Adrenal gland (tissue), 19 donors: ENCODE measurements at places on chromosomes 7 and 10. TPM values are rescaled to one million over a fixed set of nuclear protein-coding genes. Genes with fewer than 3 reads are reported as not detected.
A peak's percentile ranks its signal among the peaks of the same experiment; 100 is the strongest.

DNA sequence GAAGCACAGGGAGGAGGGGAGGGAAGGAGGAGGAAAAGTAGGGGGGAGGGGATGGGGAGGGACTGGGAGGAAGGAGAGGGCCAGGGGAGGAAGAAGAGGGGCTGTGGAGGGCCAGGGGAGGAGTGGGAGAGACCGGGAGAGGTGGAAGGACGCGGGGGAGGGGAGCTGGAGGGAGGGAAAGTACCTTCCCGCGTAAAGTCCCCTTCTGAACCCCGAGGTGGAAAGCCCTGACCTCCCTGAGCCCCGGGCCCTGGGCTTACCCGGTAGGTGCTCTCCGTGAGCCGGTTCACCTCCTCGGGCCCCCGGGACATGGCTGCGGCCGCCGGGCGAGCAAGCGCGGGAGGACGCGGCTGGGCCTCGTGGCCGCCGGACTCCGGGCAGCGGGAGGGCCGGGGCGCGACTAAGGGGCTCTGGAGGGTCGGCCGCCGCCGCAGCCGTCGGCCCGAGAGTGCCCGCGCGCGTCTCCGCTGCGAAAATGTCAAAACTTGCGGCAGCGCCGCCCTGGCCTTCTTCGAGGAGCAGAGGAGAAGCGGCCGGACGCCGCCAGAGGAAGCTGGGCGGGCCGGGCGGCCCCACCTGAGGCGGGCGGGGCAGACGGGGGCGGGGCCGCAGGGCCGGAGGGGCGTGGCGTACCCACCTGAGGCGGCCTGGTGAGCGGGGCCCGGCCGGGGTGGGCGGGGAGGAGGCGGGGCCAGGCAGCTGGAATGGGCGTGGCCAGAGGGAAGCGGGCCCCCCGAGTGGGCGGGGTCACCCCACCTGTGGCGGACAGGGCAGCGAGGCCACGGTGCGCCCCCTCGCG is at the start of gene BAIAP2L1:
Gene BAIAP2L1 (minus strand): TSS at position 549 of the 799 bp plus-strand sequence. CDS start 238 bp downstream, at position 311.
- DNase-seq, result peak; percentile 93
- peak within 1 kb of the TSS; percentile 54 for H3K27ac ChIP-seq
- no peaks in the 10 kb centered on the region for H3K27me3 ChIP-seq
- H3K36me3 ChIP-seq, result no peaks in the 10 kb centered on the region
- no peaks in the 10 kb centered on the region for H3K4me1 ChIP-seq

DNA sequence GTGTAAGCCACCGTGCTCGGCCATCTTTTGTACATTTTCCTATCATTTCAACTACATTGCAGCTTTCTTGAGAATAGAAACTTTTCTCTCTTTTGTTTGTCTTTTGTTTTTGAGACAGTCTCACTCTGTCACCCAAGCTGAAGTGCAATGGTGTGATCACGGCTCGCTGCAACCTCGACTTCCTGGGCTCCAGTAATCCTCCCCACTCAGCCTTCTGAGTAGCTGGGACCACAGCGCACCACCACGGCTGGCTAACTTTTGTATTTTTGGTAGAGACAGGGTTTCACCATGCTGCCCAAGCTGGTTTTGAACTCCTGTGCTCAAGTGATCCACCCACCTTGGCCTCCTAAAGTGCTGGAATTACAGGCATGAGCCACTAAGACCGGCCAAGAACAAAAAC is 31.3 kb upstream of the DAGLB start:
- peaks cover 67% of the 10 kb centered on the region for H3K4me1 ChIP-seq
- H3K27me3 ChIP-seq, result no peaks in the 10 kb centered on the region
- H3K4me3 ChIP-seq, result no peak overlapping the region
- DNase-seq, result no peak
- no peak overlapping the region for H3K27ac ChIP-seq
- H3K36me3 ChIP-seq, result peaks cover 9% of the 10 kb centered on the region

DNA sequence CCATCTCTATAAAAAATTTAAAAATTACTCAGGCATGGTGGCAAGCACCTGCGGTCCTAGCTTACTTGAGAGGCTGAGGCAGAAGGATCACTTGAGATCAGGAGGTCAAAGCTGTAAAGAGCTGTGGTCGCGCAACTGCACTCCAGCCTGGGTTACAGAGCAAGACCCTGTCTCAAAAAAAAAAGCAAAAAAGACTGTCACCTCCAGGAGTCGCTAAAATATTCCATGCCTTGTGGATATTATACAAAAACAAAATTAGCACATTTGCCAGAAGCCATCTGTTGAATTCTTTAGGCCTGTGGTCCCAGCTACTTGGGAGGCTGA is 87.0 kb upstream of the SDK1 start:
- no peaks in the 10 kb centered on the region for H3K4me1 ChIP-seq
- DNase-seq, result no peak
- no peak overlapping the region for H3K4me3 ChIP-seq
- H3K27me3 ChIP-seq, result no peaks in the 10 kb centered on the region
- H3K27ac ChIP-seq, result no peak overlapping the region

DNA sequence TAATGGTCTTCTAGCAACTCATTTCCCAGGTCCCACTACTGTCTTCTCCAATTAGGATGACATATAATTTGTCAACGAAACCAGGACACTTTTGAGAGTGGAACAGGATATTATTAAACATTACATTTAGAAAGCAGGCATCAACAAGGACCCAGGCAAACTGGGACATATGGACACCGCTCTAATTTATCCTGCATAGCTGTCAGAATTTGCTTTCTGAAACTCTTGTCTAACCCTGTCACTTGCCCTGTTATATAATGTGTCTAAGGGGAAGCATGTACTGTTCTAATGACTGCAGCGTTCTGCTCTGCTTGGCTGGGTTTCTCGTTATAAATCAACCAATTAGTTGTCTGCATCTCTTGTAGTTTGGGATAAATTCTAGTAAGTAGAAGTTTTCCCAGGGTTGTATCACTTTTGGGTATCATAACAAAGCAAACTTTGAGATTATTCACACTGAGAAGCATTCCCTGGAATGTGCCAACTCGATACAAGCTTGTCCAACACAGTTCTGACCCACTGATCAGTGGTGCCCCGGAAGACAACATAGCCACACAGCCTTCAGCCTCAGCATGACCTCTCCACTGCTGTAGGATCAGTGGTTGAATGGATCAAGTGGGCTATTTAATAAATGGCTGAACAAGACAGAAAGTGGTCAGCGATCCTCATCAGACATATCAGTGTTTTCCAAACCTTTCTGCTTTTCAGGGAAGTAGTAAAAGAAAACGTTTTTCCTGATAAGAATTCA is 228.1 kb downstream of the KIF20B start:
- H3K4me1 ChIP-seq, result no peaks in the 10 kb centered on the region
- no peak overlapping the region for H3K4me3 ChIP-seq
- H3K36me3 ChIP-seq, result no peaks in the 10 kb centered on the region

DNA sequence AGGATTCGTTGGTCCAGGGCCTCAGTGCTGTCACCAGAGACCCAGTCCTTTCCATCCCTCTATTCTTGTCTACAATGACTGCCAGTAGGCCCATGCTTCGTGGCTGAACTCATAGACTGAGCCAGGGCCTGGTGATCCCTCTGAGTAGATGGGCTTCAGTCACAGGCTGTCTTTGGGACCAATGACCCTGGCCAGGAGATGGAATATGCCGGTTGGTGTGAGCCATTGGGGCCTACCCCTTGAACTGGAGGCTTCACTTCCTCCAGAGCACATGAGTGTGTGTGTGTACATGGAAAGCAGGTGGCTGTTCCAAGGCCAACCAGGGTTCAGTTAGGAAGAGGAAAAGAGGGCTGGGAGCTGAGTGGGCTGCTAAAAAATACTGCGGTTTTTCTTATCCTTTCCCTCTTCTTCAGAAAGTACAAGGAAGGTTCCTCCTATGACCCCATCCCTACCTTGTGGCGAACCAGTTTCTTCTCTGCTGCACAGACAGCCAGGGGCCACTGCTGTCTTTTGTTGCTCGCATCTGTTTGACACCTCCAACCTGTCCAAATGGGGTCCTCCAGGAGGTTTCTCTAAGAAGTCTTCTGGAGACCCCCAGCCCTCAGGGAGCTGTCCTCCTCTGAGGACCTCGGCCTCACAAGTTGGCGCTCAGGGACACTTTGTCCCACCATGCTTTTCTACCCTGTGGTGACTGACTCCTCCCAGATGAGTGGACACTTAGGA is 36.6 kb downstream of the ADRA2A start:
- no peaks in the 10 kb centered on the region for H3K27me3 ChIP-seq
- no peak overlapping the region for H3K4me3 ChIP-seq
- H3K36me3 ChIP-seq, result no peaks in the 10 kb centered on the region
- no peak overlapping the region for H3K27ac ChIP-seq
- no peak for DNase-seq

The UPK3B gene
- 0.65 TPM for total RNA-seq

The FGFR2 gene
- 79.2 TPM for total RNA-seq

The TMEM176B gene
- total RNA-seq, result 99.1 TPM

The ZNF804B gene
- not detected for total RNA-seq

The OR2A1 gene
- not detected for total RNA-seq
